Activated CD8-positive, alpha-beta T cell treated with anti-CD3 and anti-CD28 coated beads, Interleukin-2, amount 10 ng/mL, durations not matched to agents 7 days and 5 days (primary cell): ENCODE measurements at places on chromosomes 2 and 18.
A peak's percentile ranks its signal among the peaks of the same experiment; 100 is the strongest.

- DNase-seq = no peak
Observed at GRCh38 chr2:30022444-30023071, 101.2 kb upstream of the ALK start.

GRCh38 chr2:144330951-144331673 lies 188.8 kb downstream of the ZEB2 start:
- DNase-seq = peak; percentile 31

GRCh38 chr2:38750011-38750890 lies 910 bp downstream of the SRSF7 start:
- peak; percentile 63 for DNase-seq

DNA sequence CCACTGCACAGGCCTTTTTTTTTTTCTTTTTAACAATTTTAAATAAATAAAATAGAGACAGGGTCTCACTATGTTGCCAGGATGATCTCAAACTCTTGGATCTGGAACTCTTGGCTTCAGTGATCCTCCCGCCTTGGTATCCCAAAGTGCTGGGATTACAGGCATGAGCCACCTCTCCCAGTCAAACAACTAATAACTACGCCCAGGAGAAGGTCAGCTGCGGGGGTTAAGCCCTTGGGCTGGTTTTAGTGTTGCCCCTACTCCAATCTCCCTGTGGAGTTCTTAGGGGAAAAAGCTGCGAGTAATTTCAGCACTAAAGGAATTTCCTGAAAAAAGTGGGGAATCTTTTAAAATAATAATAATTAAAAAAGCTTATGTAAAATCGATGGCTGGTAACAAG lies 96.4 kb upstream of the XPO1 start:
- DNase-seq = no peak

DNA sequence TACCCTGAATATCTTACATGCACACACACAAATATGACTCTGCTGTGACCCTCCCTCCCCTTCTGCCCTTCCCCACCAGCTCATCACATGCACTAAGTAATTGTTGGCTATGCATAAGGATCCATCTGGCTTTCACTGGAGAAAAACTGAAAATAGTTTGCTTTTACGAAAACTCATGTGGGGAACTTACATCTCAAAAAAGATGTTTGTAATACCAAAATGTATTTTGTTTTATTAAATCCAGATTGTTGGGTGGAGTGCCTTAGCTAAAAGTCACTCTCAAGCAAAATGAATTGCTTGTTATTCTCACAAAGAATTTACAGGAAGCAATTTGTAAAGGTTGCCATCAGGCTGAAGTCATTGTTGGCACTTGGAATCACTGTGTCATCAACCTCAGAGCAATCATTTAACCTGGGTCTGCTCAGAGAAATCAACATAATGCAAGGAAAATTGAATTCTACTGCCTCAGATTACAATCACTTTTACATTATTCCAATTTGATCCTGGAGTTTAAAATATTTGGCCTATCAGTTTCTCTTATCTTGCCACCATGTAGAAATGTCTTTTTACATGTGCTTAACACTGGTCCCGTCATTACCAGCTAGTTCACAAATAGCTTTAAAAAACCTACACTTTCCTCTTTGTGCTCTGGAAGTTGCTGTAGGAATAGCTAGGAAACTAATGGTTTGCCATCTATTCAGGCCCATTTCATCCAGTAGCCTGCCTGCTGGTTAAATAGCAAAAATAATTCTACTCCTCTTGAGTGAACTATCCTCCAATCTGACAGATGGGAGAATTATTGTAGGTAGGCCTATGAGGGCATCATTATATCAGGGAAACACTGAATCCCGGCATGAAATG lies 90.3 kb upstream of the TMEM17 start:
- DNase-seq = no peak

DNA sequence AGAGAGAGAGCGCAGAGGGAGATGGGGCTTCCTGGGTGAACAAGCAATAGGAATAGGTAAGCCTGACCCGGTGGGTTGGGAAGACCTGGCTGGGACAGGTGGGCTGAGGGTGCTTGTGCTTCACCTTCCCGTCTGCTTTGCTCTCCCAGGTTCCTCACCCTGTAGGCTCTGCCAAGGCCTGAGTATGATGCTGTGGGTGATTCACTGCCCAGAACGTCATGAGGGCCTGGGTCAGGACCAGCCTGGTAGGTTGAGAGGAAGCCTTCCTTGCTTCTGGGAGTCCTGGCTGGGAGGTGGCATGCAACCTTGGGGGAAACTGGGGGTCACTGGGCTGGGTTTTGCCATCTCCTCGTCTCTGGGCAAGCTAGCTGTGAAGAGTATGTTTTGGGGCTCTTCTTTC lies 220.2 kb upstream of the APCDD1 start:
- DNase-seq = no peak

GRCh38 chr2:218290316-218291261 lies 1.7 kb downstream of the TMBIM1 start:
- peak; percentile 64 for DNase-seq

- no peak for DNase-seq
Observed at GRCh38 chr2:217948897-217949296, 53.9 kb downstream of the TNS1 start.

GRCh38 chr18:63997041-63997440 lies 27.2 kb downstream of the SERPINB8 start:
- no peak for DNase-seq

- DNase-seq = peak; percentile 32
Observed at GRCh38 chr2:39913648-39914461, 134.8 kb upstream of the THUMPD2 start.

- DNase-seq = peak; percentile 51
Observed at GRCh38 chr18:46916551-46917107, 678 bp downstream of the PIAS2 start.

DNA sequence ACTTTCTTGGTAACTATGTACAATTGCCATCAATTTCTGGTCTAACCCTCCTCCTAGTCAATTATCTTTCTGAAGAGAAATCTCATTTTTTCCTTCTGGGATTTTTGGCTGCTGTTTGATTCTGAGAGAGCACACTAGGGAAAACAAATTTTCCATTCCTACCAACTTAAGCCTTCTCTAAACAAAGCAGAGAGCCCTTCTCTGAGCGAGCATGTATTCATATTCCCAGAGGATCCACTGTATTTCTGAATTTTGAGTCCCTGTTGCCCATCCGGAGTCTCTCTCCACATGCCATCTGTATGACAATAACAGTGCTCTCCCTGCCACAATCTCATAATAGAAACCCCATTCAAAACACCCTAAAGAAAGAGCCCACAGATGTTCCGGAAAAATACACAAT lies 78.5 kb downstream of the MAIP1 start:
- DNase-seq = no peak

GRCh38 chr2:68726100-68726499 lies 8.5 kb upstream of the ARHGAP25 start:
- peak; percentile 10 for DNase-seq
